SW 1271 (cell line): ENCODE measurements at places on chromosomes 5 and 9.

DNA sequence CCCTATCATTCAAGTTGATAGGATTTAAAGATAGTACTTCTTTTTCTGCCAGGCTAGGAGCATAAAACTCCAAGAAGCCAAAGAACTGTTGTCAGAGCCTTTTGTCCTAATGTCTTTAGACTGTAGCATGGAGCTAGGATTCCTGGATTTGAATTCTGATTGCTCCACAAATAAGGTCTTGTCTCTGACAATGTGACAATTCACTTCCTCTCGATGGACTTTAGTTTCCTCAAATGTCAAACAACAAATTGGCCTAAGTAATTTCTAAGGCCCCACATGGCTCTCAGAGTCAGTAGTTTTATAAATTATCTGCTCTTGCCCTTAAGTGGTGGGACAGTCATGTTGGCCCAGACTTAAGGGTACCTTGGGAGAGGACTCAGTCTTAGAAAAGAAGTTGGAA, 36.7 kb downstream of the RFK start:
- DNase-seq = no peak

DNA sequence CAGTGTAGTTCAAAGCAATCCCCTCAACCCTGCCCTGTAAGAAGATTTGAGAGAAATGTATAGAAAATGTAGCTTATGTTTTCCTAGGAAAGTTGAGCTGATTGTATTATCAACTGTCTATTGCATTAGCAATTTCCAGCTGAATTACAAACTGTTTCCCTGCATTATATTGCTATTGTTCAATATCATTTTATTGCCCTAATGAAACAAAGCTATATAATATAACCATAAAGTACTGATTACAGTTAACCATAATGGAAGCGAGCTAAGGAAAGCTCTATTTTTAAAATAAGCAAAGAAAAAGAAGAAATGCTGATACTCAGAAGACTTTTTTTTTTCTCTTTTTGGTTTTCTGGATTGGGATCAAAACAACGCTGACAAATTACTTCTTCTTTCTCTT, 228.3 kb downstream of the EFNA5 start:
- DNase-seq = no peak

DNA sequence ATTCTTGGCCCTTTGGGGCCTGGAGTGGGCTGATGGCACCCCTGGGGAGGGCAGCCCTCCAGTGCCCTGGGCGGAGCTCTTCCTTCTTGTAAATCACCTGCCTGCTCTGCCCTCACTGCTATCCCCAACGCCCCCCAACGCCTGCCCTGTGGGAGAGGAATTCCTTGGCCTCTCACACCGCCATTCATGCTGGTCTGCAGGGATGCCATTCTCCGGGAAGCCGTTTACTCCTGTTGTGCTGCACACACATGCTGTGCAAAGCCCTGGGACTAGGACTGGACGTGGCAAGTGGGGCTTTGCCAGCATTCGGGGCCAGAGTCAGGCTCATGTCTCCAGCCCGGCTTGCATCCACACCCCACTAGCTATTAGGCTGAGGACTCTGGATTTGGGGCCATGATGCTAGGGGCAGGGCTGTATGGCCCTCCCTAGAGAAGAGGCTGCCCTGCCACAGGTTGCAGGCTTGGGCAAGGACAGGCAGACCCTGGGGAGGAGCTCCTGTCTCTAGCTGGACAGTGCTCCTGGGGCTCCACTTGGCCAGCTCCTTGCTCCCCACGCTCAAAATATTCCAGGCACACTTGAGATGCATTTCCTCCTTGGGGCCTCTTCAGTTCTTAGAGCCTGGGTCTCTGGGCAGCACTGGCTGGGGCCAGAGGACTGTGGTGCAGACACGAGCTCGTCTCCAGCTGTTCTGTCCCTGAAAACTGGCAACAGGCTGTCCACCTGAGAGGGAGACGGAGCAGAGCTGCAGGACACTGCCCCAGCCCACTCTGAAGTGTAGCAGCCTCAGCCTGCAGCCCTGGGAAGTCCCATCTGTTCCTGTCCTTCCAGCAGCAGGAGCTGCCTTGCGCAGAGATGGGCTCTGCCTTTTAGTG, 226.9 kb downstream of the CACNA1B start:
- DNase-seq = no peak

- no peak for DNase-seq
Measured at GRCh38 chr9:125150349-125151245, 7.3 kb upstream of the SCAI start.

DNA sequence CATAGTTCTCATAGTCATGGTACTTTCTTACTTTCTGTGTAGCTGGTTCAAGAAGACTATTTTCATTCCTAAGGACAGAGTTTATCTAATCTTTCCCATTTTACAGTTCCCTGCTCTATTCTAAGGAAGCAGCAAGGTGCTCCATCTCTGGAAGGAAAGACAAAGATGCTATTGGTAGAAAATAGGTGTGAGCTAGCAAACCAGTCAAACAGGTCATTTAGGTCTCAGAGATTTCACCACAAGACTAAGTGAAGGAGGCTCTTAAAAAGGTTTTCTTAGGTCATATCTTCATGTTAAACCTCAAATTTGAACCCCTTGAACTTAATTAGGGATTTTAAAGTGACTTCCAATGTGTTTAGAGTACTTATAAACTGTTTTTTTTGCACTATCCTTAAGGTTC, 62.6 kb downstream of the ADAMTSL1 start:
- no peak for DNase-seq

DNA sequence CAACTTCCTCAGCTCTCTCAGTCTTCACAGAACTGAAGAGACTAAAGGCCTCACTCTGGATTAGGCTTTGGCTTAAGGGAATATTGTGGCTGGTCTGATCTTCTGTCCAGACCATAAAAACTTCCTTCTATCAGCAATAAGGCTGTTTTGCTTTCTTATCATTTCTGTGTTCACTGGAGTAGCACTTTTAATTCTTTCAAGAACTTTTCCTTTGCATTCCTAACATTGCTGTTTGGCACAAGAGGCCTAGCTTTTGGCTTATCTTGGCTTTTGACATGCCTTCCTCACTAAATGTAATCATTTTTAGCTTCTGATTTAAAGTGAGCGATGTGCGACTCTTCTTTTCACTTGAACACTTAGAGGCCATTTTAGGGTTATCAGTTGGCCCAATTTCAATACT, 88.7 kb upstream of the ACOT12 start:
- no peak for DNase-seq

- DNase-seq = no peak
Measured at GRCh38 chr5:128143911-128144310, 60.3 kb downstream of the SLC12A2 start.

GRCh38 chr9:89764217-89764616, 159.4 kb downstream of the GADD45G start:
- DNase-seq = no peak

GRCh38 chr9:121607434-121608167, 43.8 kb upstream of the DAB2IP start:
- peak; percentile 15 for DNase-seq

GRCh38 chr5:759111-759751, 25.3 kb downstream of the ZDHHC11B start:
- no peak for DNase-seq
